Gastroesophageal sphincter (tissue), 4 donors: ENCODE measurements at places on chromosomes 12 and 14.

DNA sequence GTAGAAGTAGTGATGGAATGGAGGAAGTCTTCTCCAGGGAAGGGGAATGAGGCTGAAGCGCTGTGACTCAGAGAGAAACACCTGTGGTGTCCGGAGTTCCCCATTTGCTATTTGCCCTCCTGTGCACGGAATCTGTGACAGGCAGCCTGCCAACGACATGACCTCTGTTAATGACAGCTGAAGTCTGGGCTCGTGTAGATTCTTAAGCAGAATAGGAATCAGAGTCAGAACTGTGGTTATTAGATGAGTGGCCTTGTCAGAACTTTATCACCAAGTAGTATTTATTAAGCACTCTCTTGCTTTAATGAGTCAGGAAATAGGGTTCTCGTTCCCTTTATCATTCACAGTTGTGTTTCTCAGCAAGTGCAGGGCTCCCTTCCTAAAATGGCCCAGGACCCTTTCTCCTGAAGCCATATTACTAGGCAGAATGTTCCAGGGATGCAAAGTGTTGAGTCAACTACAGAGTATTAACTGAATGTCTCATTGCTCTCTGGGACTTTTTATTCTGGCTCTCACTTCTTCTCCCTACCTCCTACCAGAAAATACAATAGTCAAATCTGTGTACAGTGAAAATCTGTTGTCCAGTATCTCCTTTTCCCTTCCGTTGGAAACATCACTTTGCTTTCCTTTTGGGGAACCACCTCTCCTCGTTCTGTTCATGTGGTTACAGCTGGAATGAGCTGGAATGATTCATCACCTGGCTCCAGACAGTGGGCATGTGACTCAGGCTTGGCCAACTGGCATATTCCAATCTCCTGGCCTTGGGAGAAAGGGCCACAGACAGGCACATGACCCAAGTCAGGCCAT lies 77.8 kb upstream of the MAX start:
- peak; percentile 85 for ATAC-seq

DNA sequence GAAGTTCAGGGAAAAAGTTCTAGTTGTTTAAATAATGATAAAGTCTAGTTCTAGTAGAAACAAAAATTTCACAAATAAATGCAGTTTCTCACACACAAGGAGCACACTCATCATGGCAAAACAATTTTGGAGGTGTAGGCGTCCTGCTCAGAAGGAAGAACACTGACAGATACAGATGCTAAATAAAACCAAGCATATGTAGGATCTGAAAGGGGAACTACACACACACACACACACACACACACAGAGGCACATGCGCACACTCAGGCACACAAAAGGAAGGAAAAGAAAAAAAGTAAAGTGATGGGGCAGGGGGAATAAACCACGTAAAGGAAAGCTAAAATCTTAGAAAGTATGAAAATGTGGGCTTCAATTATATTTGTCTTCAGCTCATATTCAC lies 117.7 kb downstream of the SOX5 start:
- no peak for ATAC-seq

GRCh38 chr12:41067941-41068645 lies 120.0 kb upstream of the PDZRN4 start:
- no peak for ATAC-seq

- no peak for ATAC-seq
These were observed 2.3 kb upstream of the PSME1 start for GRCh38 chr14:24133735-24134134.

- ATAC-seq, result no peak
These were observed 2.3 kb upstream of the PTPRB start for GRCh38 chr12:70639535-70639934.

DNA sequence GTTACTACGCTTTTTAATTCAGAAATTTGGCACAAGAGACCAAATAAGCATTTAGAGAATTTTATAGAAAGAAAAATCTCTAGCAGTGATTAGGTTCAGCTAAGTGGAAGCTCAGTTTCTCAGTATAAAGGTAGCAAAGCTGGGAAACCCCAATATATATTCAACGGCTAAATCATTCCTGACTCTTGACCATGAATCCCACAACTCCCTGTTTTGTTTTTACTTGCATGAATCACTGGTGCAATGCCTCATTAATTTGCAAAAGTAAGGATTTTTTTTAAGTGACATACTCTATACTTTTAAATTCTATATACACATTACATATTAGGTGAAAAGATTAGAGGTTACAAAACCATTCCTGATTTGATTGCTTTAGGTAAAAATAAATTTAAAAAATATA lies 74.3 kb upstream of the PLEKHG7 start:
- ATAC-seq, result no peak
